ENCODE measurements at places on chromosomes 12 and 14. TPM values are rescaled to one million over a fixed set of nuclear protein-coding genes. Genes with fewer than 3 reads are reported as not detected.

DNA sequence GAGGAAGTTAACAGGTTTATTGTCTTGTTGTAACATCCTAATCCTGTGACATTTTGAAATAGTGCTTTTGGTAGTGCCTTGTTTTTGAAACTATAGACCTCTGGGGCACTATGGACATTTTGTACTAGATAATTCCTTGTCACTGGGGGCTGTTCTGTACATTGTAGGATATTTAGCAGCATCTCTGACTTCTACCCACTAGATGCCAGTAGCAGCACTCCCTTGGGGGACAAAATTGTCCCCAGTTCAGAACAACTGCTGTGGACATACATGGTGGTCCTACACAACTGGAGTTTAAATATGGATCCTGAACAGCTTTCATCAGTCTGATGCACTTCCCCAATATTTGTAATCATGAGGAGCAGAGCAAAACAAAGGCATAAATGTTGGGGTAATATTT lies 264.7 kb downstream of the RAD51B start:
- no peaks in the 10 kb centered on the region for H3K36me3 ChIP-seq
- H3K27me3 ChIP-seq, result no peaks in the 10 kb centered on the region
- no peak overlapping the region for H3K4me3 ChIP-seq
- DNase-seq, result no peak
- H3K27ac ChIP-seq, result no peak overlapping the region
- no peaks in the 10 kb centered on the region for H3K4me1 ChIP-seq

- H3K4me1 ChIP-seq, result no peaks in the 10 kb centered on the region
- DNase-seq, result no peak
- H3K27ac ChIP-seq, result no peak overlapping the region
- no peaks in the 10 kb centered on the region for H3K27me3 ChIP-seq
- no peaks in the 10 kb centered on the region for H3K36me3 ChIP-seq
- no peak overlapping the region for H3K4me3 ChIP-seq
These were observed 63.6 kb downstream of the TMCC3 start for GRCh38 chr12:94586589-94587259.

- no peaks in the 10 kb centered on the region for H3K36me3 ChIP-seq
- DNase-seq, result peak; percentile 80
- peaks cover 9% of the 10 kb centered on the region for H3K4me1 ChIP-seq
- H3K4me3 ChIP-seq, result peak within 1 kb of the TSS; percentile 90
- H3K27me3 ChIP-seq, result no peaks in the 10 kb centered on the region
- H3K27ac ChIP-seq, result peak within 1 kb of the TSS; percentile 92
These were observed at the start of gene SLC16A7 for GRCh38 chr12:59595883-59596540. TSS of gene SLC16A7 (plus strand) at chr12:59596029. CDS start at chr12:59704802, 108,773 bp downstream.

GRCh38 chr12:81075539-81075938 lies 2.3 kb upstream of the ACSS3 start:
- no peaks in the 10 kb centered on the region for H3K4me1 ChIP-seq
- no peak overlapping the region for H3K27ac ChIP-seq
- H3K4me3 ChIP-seq, result no peak overlapping the region

- peaks cover 18% of the 10 kb centered on the region for H3K36me3 ChIP-seq
- peak overlapping the region; percentile 96 for H3K27ac ChIP-seq
- H3K4me3 ChIP-seq, result no peak overlapping the region
- DNase-seq, result no peak
These were observed 41.1 kb downstream of the PROX2 start for GRCh38 chr14:74834692-74835392.

Gene EPYC
- total RNA-seq, result not detected

DNA sequence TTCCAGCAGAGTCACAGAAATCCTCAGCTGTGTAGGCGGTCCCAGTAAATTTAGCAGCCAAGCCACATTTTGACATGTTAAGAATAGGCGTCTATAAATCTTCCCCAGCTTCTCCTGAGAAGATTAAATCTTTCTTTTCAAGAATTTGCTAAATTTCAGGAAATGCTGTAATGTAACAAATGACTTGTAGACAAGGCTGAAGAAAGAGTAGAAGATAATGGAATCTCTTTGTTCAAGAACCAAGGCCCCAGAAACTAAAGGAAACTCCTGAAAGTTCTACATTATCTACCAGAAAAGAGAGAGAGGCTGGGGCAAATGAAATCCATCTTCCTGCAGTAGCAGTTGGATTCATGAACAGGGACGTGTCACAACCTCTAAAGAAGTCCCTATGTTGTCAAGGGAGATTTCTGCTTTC lies 760.3 kb downstream of the NOVA1 start:
- H3K36me3 ChIP-seq, result no peaks in the 10 kb centered on the region
- no peaks in the 10 kb centered on the region for H3K27me3 ChIP-seq
- no peaks in the 10 kb centered on the region for H3K4me1 ChIP-seq
- DNase-seq, result no peak
- H3K27ac ChIP-seq, result no peak overlapping the region

DNA sequence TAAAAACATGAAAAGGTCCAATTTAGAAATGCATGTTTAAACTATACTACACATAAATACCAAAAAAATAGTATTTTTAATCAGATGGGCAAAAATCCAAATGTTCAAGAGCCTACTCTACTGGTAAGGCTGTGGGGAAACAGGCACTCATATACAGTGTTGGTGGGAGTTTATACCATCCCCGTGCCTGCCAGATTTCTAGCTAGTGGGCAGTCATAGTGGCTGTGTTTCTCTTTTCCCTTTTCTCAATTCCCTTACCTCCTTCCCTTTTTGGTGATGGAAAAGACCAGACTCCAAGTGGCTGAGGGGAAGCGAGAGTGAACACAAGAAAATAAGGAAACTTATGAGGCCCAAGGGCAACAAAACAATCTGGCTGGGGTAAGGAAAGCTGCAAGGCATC lies 14.7 kb downstream of the ZNF641 start:
- no peaks in the 10 kb centered on the region for H3K4me1 ChIP-seq
- no peak for DNase-seq
- H3K27ac ChIP-seq, result no peak overlapping the region

DNA sequence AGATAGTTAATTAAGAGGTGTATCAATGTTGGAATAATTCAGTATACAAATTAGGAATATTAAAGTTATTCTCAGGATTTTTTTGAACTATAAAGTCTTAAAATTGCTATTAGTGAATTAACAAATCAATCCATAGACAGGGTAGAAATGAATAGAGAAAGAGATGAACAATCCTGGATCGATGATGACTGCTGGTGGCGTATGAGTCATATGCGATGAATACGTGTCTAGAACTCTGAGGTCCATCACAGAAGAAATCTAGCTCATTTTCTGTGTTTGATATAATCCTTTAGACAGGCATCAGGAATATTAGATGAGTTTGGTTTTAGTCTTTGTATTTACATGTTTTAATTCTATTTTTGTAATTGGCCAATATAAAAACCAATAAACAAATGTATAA lies 85.4 kb upstream of the RTL1 start:
- no peak overlapping the region for H3K27ac ChIP-seq
- no peaks in the 10 kb centered on the region for H3K36me3 ChIP-seq
- no peak for DNase-seq
- no peak overlapping the region for H3K4me3 ChIP-seq

- no peaks in the 10 kb centered on the region for H3K27me3 ChIP-seq
- no peak overlapping the region for H3K4me3 ChIP-seq
- no peak overlapping the region for H3K27ac ChIP-seq
- no peak for DNase-seq
- peaks cover 7% of the 10 kb centered on the region for H3K36me3 ChIP-seq
These were observed 43.1 kb upstream of the A2ML1 start for GRCh38 chr12:8779281-8779680.

- no peaks in the 10 kb centered on the region for H3K27me3 ChIP-seq
- no peak overlapping the region for H3K4me3 ChIP-seq
- no peaks in the 10 kb centered on the region for H3K36me3 ChIP-seq
- H3K27ac ChIP-seq, result no peak overlapping the region
These were observed 225.6 kb downstream of the PPM1H start for GRCh38 chr12:62709311-62709710.

Gene RHOJ
- total RNA-seq, result not detected

GRCh38 chr14:104513641-104514046 lies 65.9 kb upstream of the C14orf180 start:
- no peak overlapping the region for H3K27ac ChIP-seq
- DNase-seq, result no peak
- no peaks in the 10 kb centered on the region for H3K36me3 ChIP-seq
- no peaks in the 10 kb centered on the region for H3K27me3 ChIP-seq

Gene FOXG1
- not detected for total RNA-seq

Gene TESPA1
- total RNA-seq, result 196 TPM

Gene RNFT2
- total RNA-seq, result 7.6 TPM

- no peaks in the 10 kb centered on the region for H3K27me3 ChIP-seq
- H3K4me3 ChIP-seq, result no peak overlapping the region
- no peak for DNase-seq
- no peak overlapping the region for H3K27ac ChIP-seq
- H3K4me1 ChIP-seq, result peaks cover 32% of the 10 kb centered on the region
These were observed 384.2 kb downstream of the ZFP36L1 start for GRCh38 chr14:68408680-68409079.

DNA sequence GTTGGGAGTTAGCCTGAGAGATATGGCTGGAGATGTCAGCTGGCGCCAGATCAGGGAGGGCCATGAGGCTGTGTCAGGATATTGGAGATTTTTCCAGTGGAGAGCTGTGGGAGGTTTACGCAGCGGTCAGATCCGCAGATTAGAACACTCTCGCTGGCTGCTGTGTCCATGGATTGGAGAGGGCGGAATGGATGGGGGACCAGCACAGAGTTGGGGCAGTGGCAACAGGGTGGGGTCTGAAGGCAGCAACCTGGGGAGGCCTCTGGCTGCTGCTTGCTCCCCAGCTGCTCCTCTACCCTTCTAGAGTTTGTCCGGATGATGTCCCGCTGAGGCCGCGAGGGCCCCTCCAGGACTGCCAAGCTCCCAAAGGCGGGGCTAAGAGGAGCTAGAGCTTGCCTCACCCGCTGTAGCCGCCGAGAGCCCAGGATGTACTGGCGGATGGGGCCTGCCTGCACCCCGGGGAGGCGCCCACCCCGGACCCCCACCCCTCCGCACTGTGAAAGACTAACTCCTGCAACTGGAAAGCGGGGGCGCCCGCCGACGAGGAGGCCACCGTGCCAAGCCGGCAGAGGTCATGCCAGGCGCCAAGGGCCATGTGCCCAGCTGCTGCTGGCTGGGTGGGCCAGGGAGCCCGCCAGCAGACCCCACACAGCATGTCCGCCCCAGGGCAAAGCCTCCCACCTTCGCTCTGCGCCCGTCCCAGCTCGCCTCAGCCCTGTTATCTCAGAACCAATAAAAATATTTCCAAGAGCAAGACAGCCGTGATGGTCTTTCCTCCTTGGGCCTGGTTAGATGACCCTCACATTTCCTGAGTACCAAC lies 20.2 kb upstream of the MLEC start:
- no peak for DNase-seq
- H3K4me3 ChIP-seq, result no peak overlapping the region
- no peaks in the 10 kb centered on the region for H3K4me1 ChIP-seq
- peaks cover 23% of the 10 kb centered on the region for H3K27me3 ChIP-seq

DNA sequence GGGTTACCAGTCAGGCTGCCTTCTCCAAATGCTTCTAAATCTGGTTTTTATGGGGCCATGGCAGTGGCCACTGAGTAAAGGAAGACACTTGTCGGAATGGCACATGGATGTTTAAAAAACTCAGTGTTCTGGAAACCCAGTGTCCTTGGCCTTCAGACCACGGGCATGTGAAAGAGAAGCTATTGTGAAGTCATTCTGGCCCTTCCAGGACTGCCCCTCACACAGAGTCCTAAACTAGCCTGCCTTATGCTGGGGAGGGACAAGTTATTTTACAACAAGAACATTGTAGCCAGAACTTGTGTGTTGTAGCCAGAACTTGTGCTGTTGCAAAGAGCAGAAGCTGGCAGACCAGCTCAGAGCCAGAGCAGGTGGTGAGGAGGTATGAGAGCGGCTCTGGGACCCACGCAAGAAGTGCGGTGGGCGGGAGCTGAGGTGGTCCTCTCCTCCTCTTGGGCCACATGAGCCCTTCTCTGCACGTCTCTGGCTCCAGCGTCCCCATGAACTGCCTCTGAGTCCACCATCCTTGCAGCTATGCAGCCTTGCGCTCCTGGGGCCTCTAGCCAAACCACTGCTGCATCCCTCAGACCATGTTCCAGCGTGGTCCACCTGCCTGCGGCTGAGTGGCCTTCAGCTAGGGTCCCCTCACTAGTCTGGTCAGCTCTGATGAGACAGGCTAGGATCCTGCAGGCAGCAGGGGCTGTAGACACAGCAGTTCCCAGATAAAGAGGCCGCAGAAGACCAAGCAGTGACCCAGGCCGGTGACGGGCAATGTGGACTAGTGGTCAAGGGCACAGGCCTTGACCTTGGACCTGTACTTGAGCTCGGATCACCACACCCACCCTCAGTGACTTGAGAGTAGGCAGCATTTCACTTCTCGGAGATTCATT lies 32.5 kb downstream of the MMAB start:
- no peaks in the 10 kb centered on the region for H3K36me3 ChIP-seq
- no peak overlapping the region for H3K4me3 ChIP-seq
- peaks cover 3% of the 10 kb centered on the region for H3K27me3 ChIP-seq
- DNase-seq, result no peak
- H3K27ac ChIP-seq, result no peak overlapping the region

DNA sequence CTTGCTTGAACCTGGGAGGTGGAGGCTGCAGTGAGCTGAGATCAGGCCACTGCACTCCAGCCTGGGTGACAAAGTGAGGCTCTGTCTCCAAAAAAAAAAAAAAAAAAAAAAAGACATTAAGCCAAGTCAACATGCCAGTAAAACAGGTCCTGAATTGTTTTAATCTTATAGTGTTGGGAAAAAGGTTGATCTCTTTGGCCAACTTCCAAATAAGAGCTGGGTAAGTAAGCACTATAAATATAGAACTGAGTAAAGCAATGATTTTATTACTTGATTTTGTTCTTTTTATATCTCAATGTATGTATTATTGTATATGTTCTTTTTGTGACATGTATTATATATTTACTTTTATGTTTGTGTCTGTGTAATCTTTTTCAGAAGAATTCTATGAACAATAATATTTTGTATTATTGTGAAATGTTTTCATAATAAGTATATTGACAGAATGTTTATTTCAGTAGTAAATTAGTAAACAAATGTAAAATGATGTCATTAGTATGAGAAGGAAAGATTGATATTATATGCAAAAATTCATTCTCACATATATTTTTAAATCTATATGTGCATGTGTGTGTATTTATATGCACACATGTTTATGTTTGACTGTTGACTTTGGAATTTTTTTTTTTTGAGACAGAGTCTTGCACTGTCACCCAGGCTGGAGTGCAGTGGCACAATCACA lies 9.6 kb upstream of the AKAP6 start:
- H3K27ac ChIP-seq, result no peak overlapping the region
- no peaks in the 10 kb centered on the region for H3K36me3 ChIP-seq
- no peak overlapping the region for H3K4me3 ChIP-seq
- no peaks in the 10 kb centered on the region for H3K4me1 ChIP-seq
- no peaks in the 10 kb centered on the region for H3K27me3 ChIP-seq

- H3K27ac ChIP-seq, result no peak overlapping the region
- H3K4me3 ChIP-seq, result no peak overlapping the region
- peaks cover 5% of the 10 kb centered on the region for H3K36me3 ChIP-seq
These were observed 7.5 kb downstream of the HEBP1 start for GRCh38 chr12:12992418-12993130.

Gene LRIG3
- 0.13 TPM for total RNA-seq

GRCh38 chr14:21278632-21279031 lies 1.3 kb upstream of the RPGRIP1 start:
- no peak for DNase-seq
- no peak overlapping the region for H3K27ac ChIP-seq
- no peaks in the 10 kb centered on the region for H3K4me1 ChIP-seq
- no peaks in the 10 kb centered on the region for H3K36me3 ChIP-seq
- no peak overlapping the region for H3K4me3 ChIP-seq

- no peaks in the 10 kb centered on the region for H3K27me3 ChIP-seq
- DNase-seq, result no peak
These were observed 217.7 kb downstream of the PTPRO start for GRCh38 chr12:15540005-15540404.
